A549 treated with Mapracorat at 1 μM for 4 hours (cell line): ENCODE measurements at places on chromosomes 12 and 14. TPM values are rescaled to one million over a fixed set of nuclear protein-coding genes. Genes with fewer than 3 reads are reported as not detected.

GPR132 gene
- 0.40 to 0.70 TPM (median 0.56 TPM) in 5 replicates for total RNA-seq

CDK17 gene
- 9.9 to 14.5 TPM (median 12.7 TPM) in 5 replicates for total RNA-seq

DLK1 gene
- total RNA-seq, result 0.30 to 0.49 TPM (median 0.39 TPM) in 5 replicates

PAWR gene
- 24.2 to 69.8 TPM (median 52.7 TPM) in 5 replicates for total RNA-seq

PLEKHG7 gene
- not detected in 5 replicates for total RNA-seq

LTB4R2 gene
- total RNA-seq, result 2.1 to 5.7 TPM (median 4.5 TPM) in 5 replicates

RASSF9 gene
- 0.74 to 1.0 TPM (median 0.93 TPM) in 5 replicates for total RNA-seq

CLEC2B gene
- total RNA-seq, result 1.00 to 2.1 TPM (median 1.3 TPM) in 5 replicates

GALNT8 gene
- total RNA-seq, result not detected in 5 replicates

RNASE3 gene
- total RNA-seq, result not detected in 5 replicates

FANCM gene
- total RNA-seq, result 4.7 to 5.7 TPM (median 5.4 TPM) in 5 replicates

EML1 gene
- total RNA-seq, result 30.7 to 38.2 TPM (median 34.2 TPM) in 5 replicates

TRAF3 gene
- total RNA-seq, result 16.1 to 21.7 TPM (median 20.5 TPM) in 5 replicates

NYNRIN gene
- total RNA-seq, result 0.23 to 0.36 TPM (median 0.29 TPM) in 5 replicates

GPX2 gene
- total RNA-seq, result 187 to 289 TPM (median 202 TPM) in 5 replicates
